ENCODE measurements at places on chromosomes 11 and 22.
A peak's percentile ranks its signal among the peaks of the same experiment; 100 is the strongest.

DNA sequence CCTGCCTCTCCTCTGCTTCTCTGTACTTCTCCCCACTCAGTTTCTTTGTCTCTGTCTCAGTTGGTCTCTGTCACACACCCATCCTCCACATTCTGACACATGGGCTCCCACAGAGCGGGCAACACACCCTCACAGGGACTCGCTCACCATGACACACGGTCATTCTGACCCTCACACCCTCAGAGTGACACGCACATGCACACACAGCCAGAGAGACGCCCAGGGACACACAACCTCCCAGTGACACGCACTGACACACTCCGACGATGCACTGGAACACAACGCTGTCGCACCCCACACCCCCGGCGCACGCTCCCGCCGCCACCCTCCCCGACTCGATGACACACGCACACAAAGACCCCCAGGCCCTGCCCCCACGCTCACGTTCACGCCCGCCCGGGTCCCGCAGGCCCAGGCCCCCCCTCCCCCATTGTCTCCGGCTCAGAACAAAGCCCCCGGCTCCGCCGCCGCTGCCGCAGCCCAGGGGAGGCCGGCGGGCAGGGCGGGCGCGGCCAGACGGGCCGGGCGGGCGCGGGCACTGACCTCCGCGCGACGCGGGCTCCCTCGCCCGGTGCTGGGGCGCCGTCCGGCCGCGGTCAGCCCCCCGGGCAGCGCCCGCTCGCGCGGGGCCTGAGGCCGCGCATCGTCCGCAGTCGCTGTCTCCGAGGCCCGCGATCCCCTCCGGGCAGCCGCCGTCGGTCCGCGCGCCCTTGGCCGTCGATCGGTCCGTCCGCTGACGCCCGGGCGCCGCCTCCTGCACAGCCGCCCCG, 404 bp downstream of the DCHS1 start:
- DNase-seq, result no peak

DNA sequence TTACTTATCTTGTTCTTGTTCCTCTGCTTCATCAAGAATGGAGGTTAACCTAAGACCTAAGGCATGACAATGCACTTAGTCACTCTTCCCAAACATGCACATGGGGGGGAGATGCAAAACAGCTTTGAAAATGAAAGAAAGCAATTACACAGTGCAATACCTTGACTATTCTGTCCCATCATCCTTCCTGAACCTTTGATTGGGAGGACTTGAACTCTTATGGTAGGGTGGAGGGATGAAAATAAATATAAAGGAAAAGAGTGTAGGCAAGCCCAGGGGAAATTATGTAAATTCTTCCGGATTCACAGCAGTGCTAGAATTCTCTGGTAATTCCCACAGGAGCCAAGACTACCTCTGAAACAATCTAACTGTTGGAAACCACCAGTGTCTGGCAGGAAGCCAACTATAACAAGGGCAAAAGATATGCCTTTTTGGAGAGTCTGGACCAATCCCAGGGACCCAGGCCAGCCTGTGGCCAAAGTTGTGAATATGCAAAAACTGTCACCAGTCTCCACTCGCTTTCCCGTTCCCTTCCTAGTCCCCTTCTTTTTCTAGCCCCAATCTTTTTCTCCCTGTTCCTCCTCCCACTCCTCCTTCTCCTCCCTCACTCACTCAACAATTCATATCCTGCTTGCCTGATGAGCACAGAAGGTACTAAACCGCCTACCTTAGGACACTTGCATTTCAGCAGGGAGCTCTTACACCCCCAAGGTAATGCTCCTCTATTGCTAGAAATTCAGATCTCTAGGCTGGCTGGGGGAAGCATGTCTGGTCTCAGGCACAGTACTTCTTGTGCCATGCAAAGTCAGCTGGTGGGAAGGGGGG, 2.5 kb upstream of the RCN1 start:
- no peak for DNase-seq

- no peak for DNase-seq
Observed at GRCh38 chr11:69372589-69373250, 78.8 kb downstream of the MYEOV start.

DNA sequence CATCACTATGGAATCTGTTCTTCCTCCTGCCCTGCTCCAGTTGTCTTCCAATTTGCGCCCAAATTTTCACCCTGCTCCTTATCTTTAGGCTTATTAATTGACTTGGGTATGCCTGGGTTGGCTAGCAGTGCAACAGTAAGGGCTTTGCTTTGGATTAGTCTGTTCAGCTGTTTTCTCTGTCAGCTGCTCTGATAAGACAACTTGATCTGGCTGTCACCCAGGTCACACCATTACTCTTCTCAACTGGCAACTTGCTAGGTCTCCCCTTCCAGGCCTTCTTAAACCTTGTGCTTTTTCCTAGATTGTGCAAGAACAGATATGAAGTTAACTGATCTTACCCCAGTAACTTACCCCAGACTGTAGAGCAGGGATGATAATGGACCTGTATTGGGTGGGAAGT, 357.8 kb upstream of the LARGE1 start:
- no peak for DNase-seq

- DNase-seq, result no peak
Observed at GRCh38 chr11:32006799-32007388, 84.0 kb upstream of the RCN1 start.

DNA sequence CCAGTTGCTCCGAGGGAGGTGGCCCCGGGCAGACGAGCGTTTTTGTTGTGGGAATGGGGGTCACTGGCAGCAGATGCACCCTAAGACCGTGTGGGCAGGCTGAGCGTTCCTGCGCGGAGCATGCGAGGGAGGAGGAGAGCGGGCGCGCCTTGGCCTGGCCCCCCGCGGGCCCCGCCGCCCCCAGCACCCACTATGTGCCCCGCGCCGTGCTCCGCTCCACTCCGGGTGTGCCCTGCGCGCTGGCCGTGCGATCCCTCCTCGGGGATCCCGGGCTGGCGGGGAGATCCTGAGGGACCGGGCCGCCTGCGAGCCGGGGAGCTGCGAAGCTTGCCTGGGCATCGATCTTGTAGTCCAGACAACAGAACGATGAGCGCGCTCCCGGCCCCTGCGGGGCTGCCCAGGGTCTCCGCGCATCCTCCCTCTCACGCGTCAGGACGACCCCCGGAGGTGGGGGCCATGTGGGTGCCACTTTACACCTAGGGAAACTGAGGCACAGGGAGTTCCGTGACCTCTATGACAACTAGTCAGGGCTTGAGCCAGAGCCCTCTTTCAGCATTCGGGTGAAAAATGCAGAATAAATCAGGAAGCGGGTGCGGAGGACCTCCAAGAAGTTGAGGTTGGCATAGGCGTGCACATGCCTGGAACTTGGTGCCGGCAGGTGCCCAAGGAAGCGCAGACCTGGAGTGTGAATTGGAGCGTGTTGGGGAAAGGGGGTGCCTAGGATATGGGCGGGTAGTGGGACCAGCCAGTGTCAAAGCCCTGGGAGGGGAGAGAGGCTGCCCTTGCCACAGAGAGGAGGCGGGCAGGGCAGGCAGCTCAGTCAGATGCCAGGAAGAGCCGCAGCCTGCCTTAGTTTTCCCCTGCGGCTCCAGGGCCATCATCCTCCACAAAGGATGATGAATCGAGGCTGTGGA, 1.3 kb upstream of the KMT5B start:
- DNase-seq, result no peak

DNA sequence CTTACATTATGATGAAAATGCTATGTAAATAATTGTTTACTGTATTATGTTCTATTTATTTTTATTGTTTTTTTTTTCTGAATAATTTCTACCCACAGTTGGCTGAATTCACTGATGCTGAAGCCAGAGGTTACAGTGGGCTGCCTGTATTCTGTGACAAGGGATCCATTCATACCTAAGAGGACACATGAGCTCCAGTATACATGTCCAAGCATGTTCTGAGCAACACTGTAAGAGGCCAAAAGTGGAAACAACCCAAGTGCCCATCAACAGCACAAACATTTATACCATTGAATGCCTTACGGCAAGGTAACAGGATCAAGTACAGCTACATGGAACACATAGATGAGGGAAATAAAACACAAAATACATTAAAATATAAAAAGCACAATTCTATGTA, 1.4 kb upstream of the SRSF8 start:
- DNase-seq, result no peak

DNA sequence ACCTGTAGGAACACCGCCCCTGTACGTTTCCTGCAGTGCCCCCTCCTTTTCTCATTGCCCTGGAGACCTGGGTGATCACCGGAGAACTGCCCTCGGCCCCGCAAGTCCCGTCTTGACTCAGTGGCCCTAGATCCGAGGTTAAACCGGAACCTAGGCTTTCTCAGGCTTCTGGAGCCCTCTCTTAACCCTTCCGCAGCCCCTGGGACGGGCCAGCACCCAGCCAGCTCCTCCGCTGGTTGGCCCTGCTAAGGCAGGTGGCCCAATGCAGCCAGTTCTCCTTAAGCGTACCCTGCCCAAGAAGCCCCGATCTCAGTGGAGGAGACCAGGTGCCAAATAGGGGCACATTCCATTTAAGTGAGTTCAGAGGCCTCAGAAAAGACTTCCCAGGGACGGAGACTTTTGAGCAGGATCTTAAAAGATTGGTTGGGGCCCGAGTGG, 776 bp downstream of the NLRX1 start:
- DNase-seq, result peak; percentile 30

GRCh38 chr11:101617735-101618332, 34.0 kb upstream of the TRPC6 start:
- DNase-seq, result no peak

GRCh38 chr11:66568124-66568916, at the start of gene CTSF:
Gene CTSF (minus strand): TSS chr11:66568606. CDS start chr11:66568486, 120 bp downstream.
- DNase-seq, result peak; percentile 57

Measured in stimulated activated CD4-positive, alpha-beta T cell treated with anti-CD3 and anti-CD28 coated beads, Interleukin-1b, Interleukin-23, amount 100 ng/mL, for 24 hours (primary cell).